ENCODE measurements at places on chromosomes 1 and 21.

GRCh38 chr1:15384301-15384901 lies 25.3 kb upstream of the EFHD2 start:
- no peak for DNase-seq

DNA sequence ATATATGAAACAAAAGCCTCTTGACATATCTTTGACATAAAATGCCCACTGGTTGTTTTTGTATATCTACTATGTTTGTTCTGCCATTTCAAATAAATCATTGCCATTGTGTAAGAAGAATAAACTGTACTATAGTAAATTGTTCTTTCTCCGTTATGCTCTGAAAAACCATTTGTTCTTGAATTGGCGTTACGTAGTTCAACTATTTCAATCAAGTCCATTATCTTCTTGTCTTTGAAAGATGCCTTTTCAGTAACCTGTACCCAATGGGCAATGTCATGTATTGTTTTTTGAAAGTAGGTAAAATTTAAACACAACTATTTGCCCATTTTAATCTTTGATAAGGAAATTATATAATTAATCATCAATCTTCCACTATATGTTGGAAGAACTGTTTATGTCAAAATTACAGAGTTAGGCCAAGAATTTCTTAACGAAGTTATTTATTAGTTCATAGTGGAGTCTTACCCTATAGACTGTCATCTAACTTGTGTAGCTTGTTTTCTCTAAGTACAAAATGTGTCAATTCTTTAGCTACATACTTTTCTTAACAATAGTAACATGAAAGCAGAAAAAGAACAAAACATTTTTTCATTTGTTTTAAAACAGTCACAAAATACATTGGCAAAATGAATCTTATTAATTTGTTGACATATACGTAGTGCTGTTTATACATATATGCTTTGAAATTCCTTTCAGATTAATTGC lies 294.8 kb downstream of the PTPRC start:
- no peak for DNase-seq

GRCh38 chr21:43819511-43820405 lies 30.4 kb downstream of the RRP1 start:
- DNase-seq, result no peak

GRCh38 chr1:117398957-117399356 lies 31.7 kb downstream of the MAN1A2 start:
- no peak for DNase-seq

- no peak for DNase-seq
These were observed 40.8 kb upstream of the COL24A1 start for GRCh38 chr1:86197206-86197855.

- peak; percentile 53 for DNase-seq
These were observed 25.1 kb downstream of the WDR64 start for GRCh38 chr1:241677201-241677600.

All from activated CD8-positive, alpha-beta T cell treated with anti-CD3 and anti-CD28 coated beads, Interleukin-2, amount 10 ng/mL, durations not matched to agents 7 days and 5 days (primary cell).